Stimulated activated CD8-positive, alpha-beta memory T cell treated with anti-CD3 and anti-CD28 coated beads, Interleukin-15, amount 100 ng/mL, for 48 hours (primary cell): ENCODE measurements at places on chromosomes 2 and 18.

- no peak for DNase-seq
Measured at GRCh38 chr2:146987996-146988395, 856.8 kb upstream of the ACVR2A start.

DNA sequence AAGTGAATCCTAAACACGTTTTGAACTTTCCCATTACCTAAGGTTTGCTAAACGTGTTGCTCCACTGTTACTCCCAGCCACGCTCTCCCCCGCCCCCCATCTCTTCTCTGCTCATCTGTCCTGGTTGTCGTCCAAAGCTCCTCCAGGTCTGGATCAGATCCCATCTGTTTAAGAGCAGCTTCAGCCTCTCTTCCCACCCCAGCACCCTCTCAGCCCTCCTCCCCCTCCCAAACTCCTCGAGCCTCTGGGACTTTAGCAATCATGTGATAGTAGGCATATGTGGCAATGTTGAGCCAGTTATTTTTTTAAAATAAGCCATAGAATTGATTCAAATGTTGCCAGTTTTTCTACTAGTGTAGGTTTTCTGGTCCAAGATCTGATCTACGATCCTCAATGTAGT, 20.0 kb upstream of the LPIN1 start:
- no peak for DNase-seq

- no peak for DNase-seq
Measured at GRCh38 chr2:31066551-31066950, 71.7 kb downstream of the GALNT14 start.

DNA sequence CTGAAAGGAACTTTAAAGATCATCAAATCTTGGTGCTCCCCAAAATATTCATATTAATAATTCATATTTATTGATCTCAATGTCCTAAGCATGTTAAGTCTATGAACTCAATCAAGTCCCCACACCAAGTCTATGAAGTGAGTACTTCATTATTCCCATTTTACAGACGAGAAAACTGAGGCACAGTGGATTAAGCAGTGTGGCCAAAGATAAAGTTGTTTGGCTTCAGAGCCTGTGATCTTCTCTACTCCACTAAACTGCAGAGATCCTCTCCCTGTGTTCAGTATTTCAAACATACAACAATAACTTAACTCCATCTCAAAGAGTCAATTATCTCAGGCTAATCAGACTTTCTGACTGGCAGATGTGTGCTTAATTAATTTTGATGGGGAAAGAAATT, 29.8 kb downstream of the KCNK3 start:
- DNase-seq: no peak
